ENCODE measurements at places on chromosomes 11 and 22.

DNA sequence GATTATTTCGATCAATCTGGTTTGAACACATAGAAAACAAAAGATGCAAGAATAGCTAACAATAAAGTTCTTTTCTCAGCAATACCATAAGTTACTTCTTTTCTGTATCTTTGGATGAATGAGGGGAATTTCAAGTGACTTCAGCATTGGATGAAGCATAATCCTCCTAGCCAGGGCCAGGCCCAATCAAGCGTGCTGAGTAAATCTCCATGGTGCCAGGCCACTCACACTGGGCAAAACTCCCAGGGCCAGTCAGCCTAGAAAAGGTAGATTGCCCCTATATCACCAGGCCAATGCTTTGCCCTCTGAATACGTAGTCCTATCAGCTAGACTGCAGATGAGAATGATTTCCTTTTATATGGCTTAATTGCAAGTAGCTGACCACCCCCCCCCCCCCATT lies 6.0 kb downstream of the CNTF start:
- DNase-seq: no peak

GRCh38 chr22:50710886-50711285 lies 27.1 kb upstream of the ACR start:
- DNase-seq: no peak

GRCh38 chr22:39422101-39422500 lies 22.5 kb downstream of the TAB1 start:
- DNase-seq: no peak

DNA sequence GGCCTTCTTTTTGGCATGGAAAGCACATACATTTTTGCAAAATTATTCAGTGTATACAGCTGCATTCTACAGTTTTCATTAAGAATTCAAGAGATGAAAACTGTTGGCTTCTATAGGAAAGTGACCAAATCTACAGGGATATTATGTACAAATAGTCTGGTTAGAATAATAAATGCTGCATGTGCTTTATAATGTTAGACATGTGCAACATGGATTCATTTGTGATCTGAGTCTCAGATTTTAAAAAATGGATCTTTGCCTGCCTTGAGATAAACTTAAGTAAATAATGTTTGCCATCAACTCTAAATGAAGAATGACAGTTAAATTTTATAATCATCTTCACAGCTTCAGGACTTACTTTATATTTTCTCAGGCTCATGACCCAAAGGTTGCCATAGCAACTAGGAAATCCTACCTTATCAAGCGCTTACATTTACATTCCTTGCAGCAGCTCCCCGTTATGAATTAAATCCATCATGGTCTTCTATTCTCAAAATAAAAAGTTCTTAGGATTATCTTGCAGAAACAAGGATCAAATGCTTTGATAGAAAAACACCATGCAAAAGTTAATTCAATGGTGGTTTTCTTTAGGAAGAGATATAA lies 200.2 kb downstream of the CADM1 start:
- no peak for DNase-seq

GRCh38 chr11:15670520-15671070 lies 555.9 kb downstream of the INSC start:
- no peak for DNase-seq

- no peak for DNase-seq
These were observed 9.8 kb upstream of the EIF3F start for GRCh38 chr11:7977232-7977917.

GRCh38 chr22:30697975-30698374 lies 3.3 kb downstream of the OSBP2 start:
- DNase-seq: no peak

- DNase-seq: no peak
These were observed 9.4 kb upstream of the NAP1L4 start for GRCh38 chr11:3001496-3001895.

Measured in Kasumi-1 (cell line).